Stimulated activated CD4-positive, alpha-beta T cell treated with anti-CD3 and anti-CD28 coated beads, Interleukin-2, amount 100 ng/mL, for 24 hours (primary cell): ENCODE measurements at places on chromosomes 5 and 9.

DNA sequence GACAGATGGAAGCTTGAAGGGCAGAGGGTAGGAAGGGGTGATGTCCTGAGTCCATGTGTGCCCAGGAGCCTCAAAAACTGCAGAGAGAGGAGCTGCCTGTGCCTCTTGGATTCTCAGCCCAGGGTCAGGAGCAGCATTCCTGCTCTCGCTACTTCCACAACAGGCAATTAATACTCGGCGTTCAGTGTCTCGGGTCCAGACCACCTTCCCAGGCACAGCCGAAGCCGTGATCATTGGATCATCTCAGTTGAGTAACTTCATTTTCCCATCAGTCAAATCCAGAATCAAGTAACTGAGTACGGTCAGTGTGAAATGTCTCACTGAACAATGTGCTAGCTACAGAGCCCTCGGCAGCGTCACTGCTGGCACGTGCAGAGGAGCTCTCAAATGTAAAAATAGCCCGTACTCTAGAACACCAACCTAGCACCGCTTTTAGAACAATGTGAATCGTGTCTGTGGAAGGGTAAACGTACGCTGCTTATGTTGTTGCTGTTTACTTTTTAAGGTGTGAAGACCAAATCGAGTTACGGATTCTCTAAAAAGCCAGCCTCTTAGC, 63.5 kb upstream of the IRX4 start:
- DNase-seq, result no peak

DNA sequence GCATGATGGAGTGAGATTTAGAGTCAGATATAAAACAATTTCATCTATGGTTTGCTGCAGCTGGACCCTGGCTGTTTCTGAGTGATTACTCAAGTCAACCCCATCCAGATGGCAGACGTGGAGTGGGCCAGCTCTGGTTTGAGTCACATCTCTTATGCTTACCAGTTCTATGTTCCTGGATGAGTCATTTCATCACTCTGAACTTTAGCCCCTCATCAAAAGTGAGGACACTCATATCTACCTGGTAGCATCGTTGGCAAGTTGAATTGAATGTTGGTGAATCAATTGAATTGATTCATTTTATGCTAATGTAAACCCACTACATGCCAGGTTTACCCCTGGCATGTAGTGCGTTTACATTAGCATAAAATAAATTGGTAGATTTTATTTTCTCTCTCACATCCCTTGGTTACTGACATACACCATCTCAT, 176.4 kb downstream of the FGF18 start:
- no peak for DNase-seq

DNA sequence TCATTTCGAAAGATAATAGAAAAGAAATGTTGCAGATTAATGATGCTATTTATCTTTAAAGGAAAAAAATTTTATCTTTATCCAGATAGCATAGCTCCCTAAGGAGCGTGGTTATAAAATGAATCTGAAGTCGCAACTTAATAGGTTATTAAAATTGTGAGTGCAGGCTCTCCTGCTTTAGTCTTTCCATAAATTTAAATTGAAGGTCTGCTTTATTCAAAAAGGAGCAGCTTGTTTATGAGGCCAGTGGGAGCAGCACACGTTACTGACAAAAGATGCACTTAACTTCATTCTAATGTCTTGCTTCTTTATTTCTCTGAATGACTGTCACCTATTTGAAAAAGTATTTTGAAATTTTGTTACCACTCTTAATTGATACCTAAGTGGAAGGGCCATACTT, 95.0 kb downstream of the ZCCHC7 start:
- no peak for DNase-seq

GRCh38 chr5:14594378-14595074, 12.9 kb downstream of the OTULINL start:
- DNase-seq, result no peak

DNA sequence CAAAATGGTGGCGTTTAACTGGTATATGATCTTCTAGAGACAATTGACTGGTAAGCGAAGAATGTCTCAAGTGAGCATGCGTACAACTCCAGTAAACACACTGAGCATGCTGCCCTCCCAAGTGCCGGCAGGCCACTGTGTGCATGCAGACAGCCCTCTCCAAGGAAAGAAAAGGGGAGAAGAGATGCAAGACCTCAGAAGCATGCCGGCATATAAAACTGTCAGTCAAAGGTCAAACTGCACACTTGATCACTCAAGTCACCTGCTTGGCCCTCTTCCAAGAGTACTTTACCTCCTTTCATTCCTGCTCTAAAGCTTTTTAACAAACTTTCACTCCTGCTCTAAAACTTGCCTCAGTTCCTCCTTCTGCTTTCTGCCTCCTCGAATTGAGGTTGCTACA, 910.2 kb downstream of the TAF11L14 start:
- no peak for DNase-seq

GRCh38 chr5:83913593-83913992, 192.9 kb upstream of the HAPLN1 start:
- no peak for DNase-seq

DNA sequence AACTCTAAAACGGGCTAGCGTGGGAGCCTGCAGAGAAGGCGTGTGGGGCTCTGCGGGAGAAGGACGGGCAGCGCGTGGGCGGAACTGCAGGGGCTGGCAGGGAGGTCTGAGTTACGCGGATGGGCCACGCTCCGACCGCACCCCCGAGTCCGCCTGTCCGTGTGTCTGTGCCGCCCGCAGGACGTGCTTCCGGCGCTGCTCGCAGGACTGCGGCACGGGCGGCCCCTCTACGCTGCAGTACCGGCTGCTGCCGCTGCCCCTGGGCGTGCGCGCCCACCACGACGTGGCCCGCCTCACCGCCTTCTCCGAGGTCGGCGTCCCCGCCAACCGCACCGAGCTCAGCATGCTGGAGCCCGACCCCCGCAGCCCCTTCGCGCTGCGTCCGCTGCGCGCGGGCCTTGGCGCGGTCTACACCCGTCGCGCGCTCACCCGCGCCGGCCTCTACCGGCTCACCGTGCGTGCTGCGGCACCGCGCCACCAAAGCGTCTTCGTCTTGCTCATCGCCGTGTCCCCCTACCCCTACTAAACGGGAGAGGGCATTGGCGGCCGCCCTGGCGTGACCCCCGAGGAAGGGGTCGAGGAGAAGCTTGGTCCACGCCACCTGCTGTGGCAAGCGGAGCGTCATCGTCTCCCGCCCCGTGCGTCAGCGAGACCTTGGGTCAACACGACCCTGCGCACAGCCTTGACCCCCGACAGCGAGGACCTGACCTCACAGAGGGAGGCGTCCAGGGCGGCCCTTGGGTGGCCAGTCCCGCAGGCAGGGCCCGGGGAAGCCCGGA, 11.4 kb upstream of the ASS1 start:
- DNase-seq, result peak; percentile 35

DNA sequence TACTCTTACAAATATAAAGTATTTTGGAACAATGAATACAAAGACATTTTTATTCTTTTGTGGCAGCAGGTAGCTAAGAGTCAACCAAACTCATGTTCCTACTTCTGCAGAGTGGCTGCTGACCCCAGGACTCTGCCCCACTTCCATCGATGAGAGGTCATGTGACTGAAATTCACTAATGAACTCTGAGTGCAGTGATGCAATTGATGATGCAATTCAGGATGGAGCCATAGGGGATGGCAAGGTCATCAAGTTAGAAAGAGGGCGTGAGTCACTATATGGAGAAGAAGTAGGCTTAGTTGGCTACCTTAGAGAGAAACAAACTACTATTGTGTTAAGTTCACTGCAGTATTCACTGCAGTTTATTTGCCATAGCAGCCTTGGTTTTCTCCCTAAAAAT, 340.4 kb downstream of the CTNND2 start:
- no peak for DNase-seq

DNA sequence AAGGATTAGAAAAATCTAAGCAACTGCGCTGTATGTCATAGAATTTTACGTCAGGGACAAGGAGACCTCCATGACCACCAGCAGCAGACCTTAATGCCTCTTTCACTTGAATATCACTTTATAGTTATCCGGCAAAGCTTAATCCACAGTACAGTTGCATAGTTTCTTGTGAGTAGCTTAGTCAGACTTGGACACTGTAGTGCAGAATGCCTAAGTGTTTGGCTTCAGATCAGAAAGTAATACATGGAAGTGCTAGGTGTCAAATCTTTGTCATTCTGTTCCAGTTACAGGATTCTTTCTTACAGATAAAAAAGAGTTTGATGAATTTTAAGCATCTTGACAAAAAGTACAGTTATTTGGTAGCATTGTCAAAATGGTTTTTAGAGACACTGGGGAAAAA, 239.9 kb upstream of the PAPPA start:
- no peak for DNase-seq

- no peak for DNase-seq
Observed at GRCh38 chr9:108951578-108951977, 17.4 kb downstream of the ABITRAM start.

DNA sequence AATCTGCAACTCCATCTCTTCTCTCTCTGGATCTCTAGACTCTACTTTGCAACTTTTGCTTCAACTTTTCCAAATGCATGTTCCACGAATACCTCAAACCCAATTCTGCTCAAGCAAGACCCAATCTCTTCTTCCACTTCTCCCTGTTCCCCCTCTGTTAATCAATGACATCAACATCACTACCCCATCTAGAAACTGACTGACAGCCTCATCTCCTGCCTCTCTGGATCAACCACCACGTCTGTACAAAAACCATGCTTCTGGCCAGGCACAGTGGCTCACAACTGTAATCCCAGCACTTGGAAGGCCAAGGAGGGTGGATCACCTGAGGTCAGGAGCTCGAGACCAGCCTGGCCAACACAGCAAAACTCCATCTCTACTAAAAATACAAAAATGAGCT, 12.2 kb downstream of the GLDC start:
- DNase-seq, result no peak

DNA sequence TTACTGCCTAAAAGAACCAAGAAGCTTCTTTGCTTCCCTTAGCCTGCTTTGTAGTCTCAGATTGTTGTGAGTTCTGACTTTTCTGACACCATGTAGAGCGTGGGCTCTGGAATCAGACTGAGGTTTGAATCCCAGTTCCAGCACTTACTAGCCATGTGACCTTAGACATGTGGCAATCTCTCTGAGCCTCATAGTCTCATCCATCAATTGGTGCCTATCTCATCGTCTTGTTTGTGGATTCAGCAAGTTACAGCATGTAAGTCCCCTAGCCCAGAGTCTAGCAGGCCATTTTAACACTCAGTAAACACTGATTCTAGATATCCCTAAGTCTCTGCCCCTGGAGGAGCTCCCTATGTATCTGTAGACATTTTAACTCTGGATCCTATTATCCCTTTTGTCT, 94.7 kb downstream of the ANGPTL2 start:
- DNase-seq, result no peak

DNA sequence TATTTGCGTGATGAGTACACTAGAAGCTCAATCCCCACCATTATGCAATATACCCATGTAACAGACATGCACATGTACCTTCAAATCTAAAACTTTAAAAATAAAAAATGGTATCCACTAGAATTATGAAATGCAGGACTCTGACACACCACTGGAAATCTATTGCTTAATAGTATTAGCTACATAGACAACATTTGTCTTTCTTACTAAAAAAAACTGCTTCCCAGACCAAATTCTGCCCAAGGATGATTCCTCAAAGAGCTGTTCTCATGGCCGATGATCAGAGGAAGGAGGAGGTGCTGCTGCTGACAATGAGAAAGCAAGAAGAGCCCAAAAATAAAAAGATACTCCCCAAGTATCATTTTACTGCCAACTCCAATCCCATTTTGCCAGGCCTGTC, 67.2 kb downstream of the TTC39B start:
- DNase-seq, result no peak
